ENCODE measurements at places on chromosomes 6 and 20. TPM values are rescaled to one million over a fixed set of nuclear protein-coding genes. Genes with fewer than 3 reads are reported as not detected.

Gene KCTD20
- polyA plus RNA-seq: 57.1 TPM

Gene SIRPA
- 11.6 TPM for polyA plus RNA-seq

Gene TTBK1
- polyA plus RNA-seq: 0.87 TPM

Gene COL11A2
- 3.0 TPM for polyA plus RNA-seq

Gene TRIM38
- polyA plus RNA-seq: 14.3 TPM

Gene OPN5
- polyA plus RNA-seq: 0.12 TPM

Gene ZNF311
- 7.3 TPM for polyA plus RNA-seq

Gene TUBB1
- polyA plus RNA-seq: 5.5 TPM

Gene TUBB2B
- 8.1 TPM for polyA plus RNA-seq

Gene CDSN
- polyA plus RNA-seq: 0.09 TPM

Gene SNAI1
- polyA plus RNA-seq: 7.7 TPM

Measured in right lung (tissue), 10 donors.